ENCODE measurements at places on chromosomes 5 and 9.

DNA sequence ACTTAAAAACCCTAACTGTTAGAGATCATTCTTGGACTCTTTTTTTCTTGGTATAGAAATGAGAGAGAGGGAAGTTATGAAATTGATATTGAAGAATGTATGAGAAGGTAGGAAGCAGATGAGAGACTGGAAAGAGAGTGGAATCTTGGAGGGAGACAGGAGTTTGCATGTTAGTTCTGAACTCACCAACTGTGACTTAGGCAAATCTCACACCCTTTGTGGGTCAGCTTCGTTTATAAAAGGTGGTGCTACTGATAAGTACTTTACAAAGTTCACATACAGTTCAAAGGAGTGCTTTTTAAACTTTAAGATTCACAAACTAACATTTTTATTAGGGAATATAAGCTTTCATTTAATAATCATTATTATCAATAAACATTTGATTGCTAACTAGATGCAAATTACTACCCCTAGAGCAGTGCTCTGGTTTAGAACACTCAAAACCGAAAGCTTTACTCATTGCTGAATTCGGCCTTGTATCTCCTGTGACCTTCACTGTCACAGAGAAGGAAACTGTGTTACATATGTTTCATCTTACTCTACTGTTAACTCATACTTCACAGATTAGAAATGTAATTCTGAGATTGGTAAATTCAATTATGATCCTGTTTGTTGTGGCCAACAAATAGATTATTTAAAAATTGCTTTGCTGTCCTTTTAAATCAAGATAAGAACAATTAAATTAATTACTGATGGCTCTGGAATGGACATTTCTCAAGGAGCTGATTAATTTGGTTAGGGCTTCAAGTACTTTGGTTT lies 143.2 kb downstream of the RMI1 start:
- DNase-seq = no peak

GRCh38 chr5:123673107-123673506 lies 161.1 kb downstream of the CSNK1G3 start:
- no peak for DNase-seq

DNA sequence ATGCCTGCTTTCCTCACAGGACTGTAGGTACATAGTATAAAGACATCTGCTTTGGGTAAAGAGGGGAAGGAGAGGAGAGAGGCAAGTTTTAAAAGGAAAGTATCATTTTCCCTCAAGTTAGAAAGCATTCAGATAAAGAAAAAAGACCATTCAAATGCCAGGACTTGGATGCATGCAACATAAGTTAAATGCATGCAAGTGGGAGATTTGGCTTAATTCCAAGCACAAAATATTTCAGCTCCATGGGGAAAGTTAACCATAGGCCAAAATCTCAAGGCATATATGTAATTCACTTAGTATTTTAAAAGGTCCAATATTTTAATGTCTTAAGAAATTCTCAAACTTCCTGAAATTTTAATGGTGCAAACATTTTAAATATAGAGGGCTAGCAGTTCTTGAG lies 36.4 kb downstream of the POU5F2 start:
- DNase-seq = no peak

DNA sequence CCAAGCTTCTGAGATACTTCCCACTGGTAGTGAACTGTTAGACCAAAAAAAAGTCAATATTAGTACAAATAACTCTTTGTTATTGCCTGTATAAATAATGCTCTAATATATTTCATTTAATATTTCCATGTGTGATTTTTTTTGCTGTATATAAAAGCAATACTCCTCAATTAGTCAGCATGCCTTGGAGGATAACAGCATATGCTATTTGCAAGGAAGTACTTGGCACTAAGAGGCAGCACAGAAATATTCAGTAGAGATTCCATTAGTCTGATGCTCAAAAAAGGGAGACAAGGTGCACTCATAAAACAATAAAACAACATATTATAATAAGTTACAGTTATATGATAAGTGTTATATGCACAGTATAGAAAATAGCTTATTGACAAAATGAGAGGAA lies 296.6 kb upstream of the MPDZ start:
- no peak for DNase-seq

- peak; percentile 2 for DNase-seq
These were observed 84.4 kb upstream of the SPIN1 start for GRCh38 chr9:88303721-88304451.

- DNase-seq = no peak
These were observed 1.8 kb upstream of the LRRC14B start for GRCh38 chr5:189486-189885.

DNA sequence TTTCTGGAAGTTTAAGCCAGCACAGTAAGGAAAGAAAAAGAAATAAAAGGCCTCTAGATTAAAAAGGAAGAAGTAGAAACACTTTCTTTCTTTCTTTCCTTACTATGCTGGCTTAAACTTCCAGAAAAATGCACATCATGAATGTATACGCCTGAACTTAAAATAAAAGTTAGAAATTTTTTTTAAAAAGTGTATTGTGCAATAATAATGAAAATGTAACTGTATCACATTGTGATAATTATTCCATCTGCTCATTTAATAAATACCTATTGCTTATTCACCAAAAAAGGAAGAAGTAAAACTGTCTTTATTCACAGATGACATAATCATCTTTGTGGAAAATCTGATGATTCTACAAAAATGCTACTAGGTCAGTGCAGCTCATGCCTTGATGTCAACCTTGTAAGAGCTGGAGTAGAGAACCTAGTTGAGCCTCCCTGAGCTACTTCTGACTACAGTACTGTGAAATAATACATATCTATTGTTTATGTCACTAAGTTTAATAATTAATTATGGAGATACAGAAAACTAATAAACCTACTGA lies 49.4 kb downstream of the MCTP1 start:
- DNase-seq = no peak

- no peak for DNase-seq
These were observed 1.6 kb downstream of the ANXA6 start for GRCh38 chr5:151155775-151156506.

GRCh38 chr5:126360467-126360866 lies 62.7 kb upstream of the GRAMD2B start:
- no peak for DNase-seq
